ENCODE measurements at places on chromosomes 11 and 22.
A peak's percentile ranks its signal among the peaks of the same experiment; 100 is the strongest.

DNA sequence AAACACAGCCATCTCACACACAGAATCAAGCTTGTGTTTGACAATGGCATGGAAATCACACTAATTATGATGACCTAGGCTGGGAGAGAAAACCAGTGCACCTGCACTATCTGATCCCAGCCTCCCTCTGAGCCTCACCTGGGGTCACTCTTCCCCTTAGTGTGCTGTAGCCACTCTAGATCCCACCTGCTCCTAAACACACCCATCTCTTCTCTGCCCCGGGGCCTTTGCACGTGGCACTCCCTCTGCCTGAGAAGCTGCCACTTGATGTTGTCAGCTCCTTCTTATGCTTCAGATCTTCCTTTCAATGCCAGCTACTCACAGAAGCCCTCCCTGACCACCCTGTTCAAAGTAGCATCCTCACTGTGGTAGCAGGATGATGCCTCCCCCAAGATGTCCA is 42.9 kb upstream of the NFAM1 start:
- DNase-seq, result no peak

- no peak for DNase-seq
Measured at GRCh38 chr22:50170453-50171318, at the start of gene PANX2. TSS of gene PANX2 (plus strand) at chr22:50170731. CDS start at chr22:50170731, 0 bp downstream.

DNA sequence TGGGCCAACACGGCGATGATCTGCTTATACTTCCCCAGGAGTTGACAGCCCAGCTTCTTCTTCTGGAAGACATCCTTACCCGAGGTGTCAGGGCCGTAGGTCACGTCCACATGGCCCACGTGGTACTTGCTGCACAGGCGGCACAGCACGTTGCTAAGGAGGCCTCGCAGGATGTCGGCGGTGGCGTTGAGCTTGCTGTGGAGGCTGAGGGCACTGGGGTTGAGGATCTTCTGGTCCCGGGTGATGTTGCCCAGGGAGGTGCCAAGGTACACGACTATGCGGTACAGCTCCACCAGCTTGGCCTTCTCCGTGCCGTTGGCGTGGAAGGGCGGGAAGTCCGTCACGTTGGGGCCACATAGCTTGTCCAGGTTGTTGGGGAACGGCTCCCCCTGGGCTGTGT is 2.9 kb downstream of the LIF start:
- DNase-seq, result no peak

DNA sequence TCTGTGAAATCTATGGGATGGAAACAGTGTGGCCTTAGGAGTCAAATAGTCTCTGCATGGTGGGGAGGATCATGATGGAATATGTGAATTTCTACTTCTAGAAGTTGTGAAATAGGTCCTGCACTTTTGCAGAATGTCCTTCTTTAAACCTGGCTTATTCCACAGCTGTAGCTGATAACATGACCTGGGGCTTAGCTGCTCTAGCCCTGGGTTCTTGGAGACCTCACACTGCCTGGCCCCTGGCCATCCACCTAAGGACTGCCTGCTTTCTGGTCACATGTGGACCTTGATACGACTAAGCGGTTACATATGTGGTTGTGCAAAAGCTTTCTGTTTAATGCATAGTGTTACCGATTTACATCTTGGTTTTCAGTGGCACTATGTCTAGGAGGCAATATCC is 88.2 kb downstream of the SWAP70 start:
- no peak for DNase-seq

DNA sequence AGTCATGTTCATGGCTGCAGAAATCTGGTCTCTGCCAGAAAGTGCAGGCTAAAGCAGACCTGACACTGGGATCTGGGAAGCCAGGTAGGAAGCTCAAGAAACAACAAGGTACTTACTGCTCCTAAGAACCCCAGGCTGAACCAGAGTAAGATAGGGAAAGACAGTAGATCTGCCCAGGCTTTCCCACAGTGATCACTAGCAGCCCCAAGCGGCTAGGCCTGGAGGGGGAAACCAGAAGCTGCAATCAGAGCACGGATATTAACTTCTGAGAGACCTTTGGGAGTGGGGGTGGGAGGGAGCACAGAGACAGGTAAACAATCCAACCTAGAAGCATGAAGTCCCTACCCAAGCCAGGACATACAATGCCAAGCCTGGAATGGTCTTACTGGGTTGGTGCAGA is 135.2 kb upstream of the C11orf58 start:
- no peak for DNase-seq

DNA sequence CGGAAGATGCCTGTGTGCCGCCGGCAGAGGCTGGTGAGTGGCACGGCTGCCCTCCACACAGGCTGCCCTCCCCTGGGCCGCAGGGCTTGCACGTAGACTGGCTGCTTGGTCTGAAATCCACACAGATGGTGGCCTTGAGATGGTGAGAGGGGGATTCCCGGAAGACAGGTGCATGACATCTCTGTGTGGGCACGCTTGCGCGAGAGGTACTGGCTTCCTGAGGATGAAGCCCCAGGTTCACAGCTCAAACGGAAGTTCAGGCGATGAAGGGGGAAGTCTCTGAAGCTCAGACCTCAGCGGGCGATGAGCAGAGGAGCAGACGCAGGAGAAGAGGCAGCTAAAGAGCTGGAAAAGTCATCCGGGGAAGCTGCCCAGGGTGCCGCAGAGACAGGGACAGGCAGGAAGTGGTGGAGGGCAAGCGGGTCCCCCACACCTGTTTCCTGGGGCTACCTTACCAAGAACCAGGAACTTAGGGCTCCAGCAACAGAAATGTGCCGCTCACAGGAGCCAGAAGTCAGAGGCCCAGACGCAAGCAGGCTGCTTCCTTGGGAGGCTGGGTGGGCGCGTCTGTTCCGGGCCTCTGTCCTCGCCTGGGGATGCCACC is 7.2 kb downstream of the CRELD2 start:
- peak; percentile 67 for DNase-seq

Measured in activated naive CD8-positive, alpha-beta T cell treated with anti-CD3 and anti-CD28 coated beads, Interleukin-2, amount 50 U/mL, for 24 hours (primary cell).